ENCODE measurements at places on chromosomes 2 and 18.

- no peak for DNase-seq
These were observed 300.1 kb downstream of the TSN start for GRCh38 chr2:122055521-122055931.

- DNase-seq, result no peak
These were observed 24.0 kb downstream of the WIPF1 start for GRCh38 chr2:174573621-174574081.

DNA sequence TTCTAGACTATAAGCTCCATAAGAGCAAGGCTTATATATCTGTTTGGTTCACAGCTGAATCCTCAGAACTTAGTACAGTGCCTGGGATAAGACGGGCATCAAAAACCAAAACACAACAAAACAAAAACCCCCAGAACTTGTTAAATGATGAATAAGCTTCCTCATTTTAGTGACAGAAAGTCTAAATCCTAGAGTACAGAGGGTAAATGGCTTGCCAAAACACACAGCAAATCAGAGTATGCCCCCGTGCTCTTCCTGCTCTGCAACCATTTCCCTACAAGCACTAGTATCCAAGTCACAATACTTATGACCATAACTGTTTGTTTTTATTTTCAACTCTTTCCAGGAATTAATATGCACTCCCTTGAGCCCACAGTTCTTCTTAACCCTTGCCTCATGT, 10.1 kb downstream of the ZNF521 start:
- no peak for DNase-seq

DNA sequence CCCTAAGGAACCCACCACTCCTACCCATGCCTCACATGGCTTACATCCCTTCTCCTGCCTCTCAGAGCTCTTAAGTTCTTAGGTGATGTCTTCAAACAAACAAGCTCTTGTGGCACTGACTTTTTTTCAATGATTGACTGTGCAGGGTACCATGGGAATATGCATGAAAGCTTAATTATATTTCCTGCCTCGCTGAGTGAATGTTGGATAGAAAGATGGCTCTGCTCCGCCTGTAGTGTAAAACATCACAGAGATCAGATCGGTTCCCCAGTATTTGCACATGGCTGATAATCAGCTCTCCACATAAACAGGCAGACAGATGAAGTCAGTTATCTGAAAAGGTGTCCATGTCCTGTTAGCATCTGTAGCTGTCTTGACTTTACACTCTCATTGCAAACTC, 820.8 kb downstream of the TDRD15 start:
- DNase-seq, result no peak

- no peak for DNase-seq
These were observed 86.0 kb upstream of the AFF3 start for GRCh38 chr2:100228415-100228814.

- DNase-seq, result no peak
These were observed 32.4 kb downstream of the HS1BP3 start for GRCh38 chr2:20618468-20618885.
